ENCODE measurements at places on chromosomes 2 and 18. TPM values are rescaled to one million over a fixed set of nuclear protein-coding genes. Genes with fewer than 3 reads are reported as not detected.

GRCh38 chr2:33488178-33488690 is 11.8 kb downstream of the RASGRP3 start:
- DNase-seq = no peak

DNA sequence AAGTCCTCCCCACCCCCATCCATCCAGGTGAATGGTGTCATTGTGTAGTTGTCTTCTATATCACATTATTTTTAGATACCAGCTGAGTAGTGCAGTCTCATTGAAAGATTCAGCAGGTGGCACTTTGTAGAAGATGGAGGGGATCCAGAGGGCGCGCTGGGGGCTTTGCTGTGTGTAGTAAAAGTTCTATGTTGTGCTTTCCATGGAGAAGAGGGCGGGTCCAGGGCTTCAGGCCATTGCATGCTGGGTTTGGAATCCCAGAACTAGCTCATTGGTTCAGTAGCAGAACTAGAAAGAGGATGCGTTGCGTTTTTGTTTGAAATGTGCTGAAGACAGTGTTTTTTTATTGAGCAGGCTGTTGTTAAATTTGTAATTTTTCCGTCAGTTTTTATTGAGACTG is 120.0 kb downstream of the MAP4K4 start:
- DNase-seq = no peak

GRCh38 chr2:111053825-111054515 is 66.7 kb upstream of the BCL2L11 start:
- DNase-seq = no peak

DNA sequence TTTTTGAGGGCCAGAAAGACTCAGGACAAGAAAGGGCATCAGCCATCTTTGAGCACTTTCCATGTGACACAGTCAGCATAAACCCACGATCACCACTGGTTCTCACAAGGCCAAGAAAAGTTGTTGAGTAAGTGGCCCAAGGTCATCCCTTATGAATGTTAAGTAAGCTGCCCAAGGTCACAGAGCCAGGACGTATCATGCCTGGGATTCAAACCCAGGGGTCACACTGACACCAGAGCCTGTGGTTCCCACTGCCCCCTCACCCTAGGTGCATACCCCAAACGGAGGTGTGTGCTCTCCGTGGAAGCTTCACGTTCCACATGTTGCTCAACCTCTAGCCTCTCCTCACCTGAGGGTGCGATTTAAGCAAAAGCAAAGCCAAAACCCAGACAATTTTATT is 2.3 kb upstream of the CTIF start:
- DNase-seq = peak; percentile 66

- DNase-seq = no peak
Observed at GRCh38 chr18:72407048-72407447, 137.1 kb downstream of the CBLN2 start.

GRCh38 chr2:71282493-71282892 is 49.1 kb upstream of the ZNF638 start:
- no peak for DNase-seq

DNA sequence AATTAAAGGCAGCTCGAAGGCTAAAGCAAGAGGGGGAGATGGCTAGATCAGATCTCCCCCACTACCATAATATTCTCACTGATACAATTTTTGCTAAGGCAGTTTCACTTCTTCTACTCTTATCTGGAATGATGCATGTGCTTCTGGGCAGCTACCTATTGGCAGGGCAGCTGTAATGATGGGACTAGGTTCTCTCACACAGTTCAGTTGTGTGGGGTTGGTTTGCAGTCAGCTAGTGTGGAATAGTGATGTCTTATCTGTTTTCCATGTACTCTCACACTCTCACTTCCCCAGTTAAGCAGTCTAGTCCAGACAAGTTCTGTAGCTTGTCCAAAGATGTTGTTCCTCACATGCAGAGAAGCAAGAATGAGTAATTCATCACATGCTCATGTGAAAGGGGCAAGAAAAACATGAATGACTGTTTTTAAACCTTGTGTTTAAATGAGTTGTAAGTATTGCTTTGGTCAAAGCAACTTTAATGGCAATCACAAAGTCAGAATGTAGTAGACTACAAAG is 836.1 kb downstream of the CBLN2 start:
- DNase-seq = no peak

DNA sequence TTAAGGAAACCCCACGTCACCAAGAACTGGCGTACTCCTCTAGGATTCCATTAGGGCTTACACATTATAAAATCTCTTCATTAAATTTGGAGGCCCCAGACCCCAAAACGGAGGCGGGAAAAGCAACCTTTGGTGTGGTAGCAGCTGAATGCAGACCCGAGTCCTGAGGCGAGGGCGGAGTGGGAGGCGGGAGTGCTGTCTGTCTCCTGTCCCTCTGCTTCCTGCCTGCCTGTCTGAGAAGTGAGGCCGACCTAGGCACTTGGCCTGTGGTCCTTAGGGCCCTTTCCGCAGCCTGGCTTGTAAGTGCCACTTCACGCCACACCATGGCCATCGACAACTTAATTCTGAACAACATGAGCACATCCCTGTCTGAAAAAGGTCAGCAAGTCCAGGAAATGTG is 102.1 kb downstream of the RTN4 start:
- DNase-seq = no peak

GRCh38 chr2:128323555-128323931 is 4.9 kb upstream of the HS6ST1 start:
- peak; percentile 55 for DNase-seq

DNA sequence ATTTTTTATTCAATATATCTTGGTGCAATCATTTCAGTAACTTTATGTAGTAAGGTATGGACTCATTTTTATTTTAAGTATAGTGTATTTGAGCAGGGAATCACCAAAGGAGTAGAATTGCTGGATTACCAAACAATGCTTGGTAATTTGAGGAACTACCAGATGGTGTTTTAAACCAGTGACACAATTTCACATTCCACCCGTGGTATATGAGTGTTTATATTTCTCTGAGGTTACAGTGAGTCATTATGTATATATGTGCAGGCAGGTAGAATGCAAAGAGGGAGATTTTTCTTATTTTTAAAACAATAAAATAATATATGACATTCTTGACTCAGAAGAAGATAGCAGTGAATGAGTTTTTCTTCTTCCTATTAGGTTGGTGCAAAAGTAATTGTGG is 596.9 kb downstream of the DCC start:
- DNase-seq = no peak

DNA sequence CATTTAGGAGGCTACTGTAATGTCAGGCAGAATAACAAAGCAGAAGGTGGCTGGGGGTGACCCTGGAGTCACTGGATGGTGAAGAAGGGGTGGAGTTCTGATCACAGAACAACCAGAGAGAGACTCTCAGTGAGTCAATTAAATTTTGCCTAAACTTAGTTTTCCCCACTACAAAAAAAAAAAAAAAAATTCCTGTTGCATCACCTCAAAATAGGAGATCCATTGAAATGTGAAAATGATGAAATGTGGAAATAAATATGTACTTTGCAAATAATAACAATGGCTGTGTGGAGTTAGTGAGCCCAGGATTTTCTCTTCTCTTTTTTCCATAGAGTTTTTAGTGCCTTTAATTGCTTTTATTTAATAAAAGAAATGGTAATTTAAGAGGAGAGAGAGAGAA is 165.5 kb downstream of the GFPT1 start:
- DNase-seq = no peak

GRCh38 chr2:44237221-44237620 is 38.1 kb upstream of the SLC3A1 start:
- DNase-seq = no peak

- DNase-seq = no peak
Observed at GRCh38 chr2:1976728-1977416, 232.6 kb upstream of the PXDN start.

GRCh38 chr18:26205318-26205717 is 20.9 kb upstream of the TAF4B start:
- no peak for DNase-seq

- DNase-seq = no peak
Observed at GRCh38 chr18:37253394-37254235, 312.0 kb downstream of the CELF4 start.

DNA sequence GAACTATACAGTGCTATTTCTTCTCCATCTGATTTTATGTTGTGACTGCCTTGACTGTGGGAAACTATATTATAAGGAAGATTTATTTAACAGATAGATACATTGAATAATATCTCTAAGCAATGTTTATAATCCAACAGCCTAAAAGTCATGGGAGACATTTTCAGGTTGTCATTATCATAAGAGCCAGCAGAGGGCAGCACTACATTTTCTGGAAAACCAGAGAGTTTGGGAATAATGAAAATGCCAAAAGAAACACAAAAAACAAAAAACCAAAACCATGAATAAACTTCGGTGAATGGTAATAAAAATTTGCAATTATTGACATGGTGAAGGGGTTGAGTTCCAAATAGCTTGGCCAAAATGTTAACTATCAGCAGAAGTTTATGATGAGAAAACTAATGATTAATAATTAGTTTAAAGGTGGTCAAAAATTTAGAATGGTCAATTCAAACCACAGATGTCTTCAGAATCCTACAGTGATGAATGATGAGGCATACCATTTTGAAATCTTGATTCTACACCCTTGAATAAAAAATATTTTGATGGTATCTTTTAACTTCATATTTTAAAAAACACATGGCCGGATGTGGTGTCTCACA is 4.7 kb downstream of the EEF1B2 start:
- DNase-seq = no peak

GRCh38 chr2:196284866-196285557 is 113.6 kb upstream of the STK17B start:
- DNase-seq = no peak

- DNase-seq = no peak
Observed at GRCh38 chr18:23662309-23663263, at the start of gene ANKRD29. ANKRD29 (minus strand) TSS chr18:23662911; CDS start chr18:23662730, 181 bp downstream.

- DNase-seq = no peak
Observed at GRCh38 chr18:58454406-58455061, 174.4 kb downstream of the ALPK2 start.

DNA sequence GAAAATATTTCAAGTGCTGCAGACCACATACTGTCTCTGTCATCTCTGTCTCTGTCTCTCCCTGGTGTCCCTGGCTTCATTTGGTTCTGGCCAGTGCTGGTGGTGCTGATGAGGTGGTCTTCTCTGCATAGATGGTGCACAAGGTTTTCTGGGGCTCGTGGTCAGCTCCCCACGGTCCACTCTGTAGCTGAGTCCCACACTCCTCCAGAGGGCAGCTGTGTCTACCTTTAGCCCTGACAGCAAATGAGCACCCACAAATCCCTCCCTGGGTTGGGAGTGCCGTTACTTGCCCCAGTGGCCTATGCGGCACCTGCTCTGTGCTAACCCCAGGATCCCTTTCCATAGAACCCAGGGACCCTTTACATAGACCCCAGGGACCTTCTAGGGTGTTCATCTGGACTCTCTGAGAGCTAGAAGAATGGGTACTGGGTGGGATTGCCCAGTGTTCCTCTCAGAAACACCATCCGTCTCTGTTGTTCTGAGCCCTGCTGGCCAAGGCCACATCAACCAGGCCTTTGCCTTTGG is 129.3 kb downstream of the CAPN13 start:
- DNase-seq = no peak

GRCh38 chr2:145741636-145742035 is 1221.7 kb upstream of the ZEB2 start:
- no peak for DNase-seq

DNA sequence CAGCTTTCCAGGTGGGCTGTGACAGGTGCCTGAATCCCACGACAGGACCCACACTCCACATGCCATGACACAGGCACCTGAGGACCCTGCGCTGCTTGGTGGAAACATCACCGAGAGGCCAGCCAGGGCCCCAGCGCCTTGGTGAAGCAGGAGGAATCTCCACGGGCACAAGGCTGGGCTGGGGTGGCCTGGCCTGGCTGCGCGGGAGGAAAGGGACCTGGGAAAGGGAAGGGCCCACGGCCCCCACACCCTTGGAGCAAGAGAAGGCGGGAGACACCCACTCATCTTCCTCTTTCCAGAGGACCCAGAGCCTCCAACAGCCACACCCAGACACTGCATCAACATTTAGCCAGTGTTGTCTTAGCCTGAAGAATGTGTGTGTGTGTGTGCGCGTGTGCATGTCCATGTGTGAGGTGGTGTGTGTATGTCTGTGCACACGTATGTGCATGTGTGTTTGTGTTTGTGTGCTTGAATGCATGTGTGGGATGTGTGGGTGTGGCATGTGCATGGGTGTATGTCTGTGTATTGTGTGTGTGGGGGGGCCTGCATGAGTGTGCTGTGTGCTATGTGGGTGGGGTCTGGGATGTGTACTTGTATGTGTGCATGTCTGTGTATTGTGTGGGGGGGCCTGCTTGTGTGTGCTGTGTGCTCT is 6.3 kb upstream of the OTOS start:
- no peak for DNase-seq

DNA sequence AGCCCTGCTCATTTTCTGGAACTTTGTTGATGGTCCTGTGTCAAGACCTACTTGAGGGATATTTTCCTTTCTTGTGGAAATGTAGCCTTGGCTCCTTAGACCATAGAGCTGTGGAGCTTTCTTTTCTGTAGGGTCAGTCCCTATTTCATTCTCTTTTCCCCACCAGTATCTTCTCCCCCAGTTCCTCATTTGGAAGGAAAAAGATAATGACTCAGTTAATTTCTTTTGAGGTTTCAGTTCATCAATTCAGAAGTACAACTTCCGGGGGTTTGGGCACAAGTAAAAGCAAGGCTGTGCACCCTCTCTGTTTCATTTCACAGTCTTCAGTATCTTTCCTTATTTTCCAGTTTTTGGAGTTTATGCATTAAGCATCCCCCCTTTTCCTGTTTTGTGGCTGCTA is 70.7 kb downstream of the CDC42EP3 start:
- no peak for DNase-seq

- no peak for DNase-seq
Observed at GRCh38 chr2:42339191-42339912, 21.7 kb downstream of the COX7A2L start.

GRCh38 chr2:42987112-42987922 is 194.9 kb upstream of the HAAO start:
- no peak for DNase-seq

- no peak for DNase-seq
Observed at GRCh38 chr2:18506883-18507509, 53.5 kb downstream of the RDH14 start.

DNA sequence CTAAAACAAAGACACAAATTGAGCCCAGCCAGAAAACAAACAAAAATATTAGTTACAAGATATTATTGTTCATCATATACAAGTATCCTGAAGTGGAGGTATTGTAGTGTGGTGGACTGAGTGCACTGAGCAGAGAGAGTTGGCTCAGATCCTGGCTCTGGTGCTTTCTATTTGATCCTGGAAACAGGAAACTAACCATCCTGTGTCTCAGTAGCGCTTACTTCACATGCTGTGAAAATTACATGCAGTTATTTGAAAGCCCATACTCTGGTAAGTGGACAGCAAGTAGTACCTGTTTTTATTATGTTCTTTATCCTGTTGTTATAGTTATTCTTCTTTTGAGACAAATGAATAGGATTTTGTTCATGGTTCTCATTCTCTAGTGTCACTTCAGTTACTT is 84.3 kb upstream of the CRIM1 start:
- no peak for DNase-seq

- DNase-seq = no peak
Observed at GRCh38 chr2:198534756-198535155, 730.4 kb downstream of the PLCL1 start.

- DNase-seq = peak; percentile 80
Observed at GRCh38 chr2:28951910-28952835, 28.9 kb upstream of the TOGARAM2 start.

Gene FOXD4L1
- not detected for total RNA-seq

Gene ASPRV1
- total RNA-seq = 389 TPM

Gene SOS1
- 38.3 TPM for total RNA-seq

Gene MGAT4A
- total RNA-seq = 10.1 TPM

Gene COL6A3
- 72.4 TPM for total RNA-seq

Gene KCNG3
- 0.72 TPM for total RNA-seq

Gene LINC00305
- total RNA-seq = not detected

Gene CBLN2
- total RNA-seq = not detected

Gene EVX2
- total RNA-seq = not detected

Measured in suprapubic skin (tissue), 4 donors.